AG04449 (cell line): ENCODE measurements at places on chromosomes 7 and 10.

DNA sequence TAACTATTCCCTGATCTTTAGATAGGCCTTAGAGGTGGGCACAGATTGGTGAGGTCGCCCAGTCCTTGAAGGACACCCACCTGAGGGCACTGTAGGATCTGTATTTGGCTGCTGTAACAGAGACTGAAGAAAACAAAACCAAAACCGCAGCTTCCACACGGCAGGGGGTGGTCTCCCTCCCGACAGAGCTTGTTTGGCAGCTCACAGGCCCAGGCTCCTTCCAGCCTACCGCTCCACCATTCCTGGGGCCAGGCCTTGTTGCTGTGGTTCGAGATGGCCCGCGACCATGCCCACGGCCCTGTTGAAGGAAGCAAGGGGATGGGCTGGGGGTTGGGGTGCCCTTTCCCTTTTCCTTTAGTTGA lies 30.4 kb downstream of the ZNF783 start:
- no peak for DNase-seq

DNA sequence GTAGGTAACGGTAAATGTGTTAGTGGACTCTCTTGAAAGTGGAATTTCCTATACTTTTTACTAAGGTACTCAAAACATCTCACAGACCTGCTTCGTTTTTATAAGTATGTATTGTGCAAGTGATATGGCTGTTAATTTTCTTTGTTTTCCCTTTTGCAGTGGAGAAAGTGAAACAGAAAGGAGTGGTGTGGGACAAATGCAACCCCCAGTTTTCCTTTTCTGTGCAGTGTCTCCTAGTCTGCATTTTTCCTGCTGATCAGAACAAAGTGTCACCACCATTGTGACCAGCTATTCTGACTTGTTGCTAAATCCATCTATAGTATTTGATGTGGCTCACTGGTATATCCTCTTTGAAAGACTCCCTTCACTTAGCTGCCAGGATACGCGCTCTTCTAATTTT lies 410.0 kb downstream of the EXOC4 start:
- no peak for DNase-seq

DNA sequence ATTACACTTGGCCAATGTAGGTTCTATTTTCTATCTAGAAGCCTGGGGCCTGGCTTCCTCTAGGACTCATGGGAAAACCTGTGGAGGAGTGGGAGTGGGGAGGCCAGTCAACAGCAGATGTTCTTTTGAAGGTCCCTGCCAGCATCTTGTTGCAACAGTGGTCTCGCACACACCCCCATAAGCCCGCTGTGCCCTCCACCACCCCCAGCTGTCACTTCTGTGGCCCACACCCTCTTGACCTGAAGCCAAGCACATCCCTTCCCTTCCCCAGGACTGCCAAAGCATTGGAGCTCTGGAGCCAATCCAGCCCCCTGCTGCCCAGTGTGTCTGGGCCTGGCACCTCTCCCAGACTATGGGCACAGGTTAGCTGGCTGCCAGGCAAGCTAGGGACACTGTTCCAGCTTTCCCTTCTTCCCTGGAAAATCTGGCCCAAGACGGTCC lies 1.9 kb upstream of the STX1A start:
- no peak for DNase-seq

DNA sequence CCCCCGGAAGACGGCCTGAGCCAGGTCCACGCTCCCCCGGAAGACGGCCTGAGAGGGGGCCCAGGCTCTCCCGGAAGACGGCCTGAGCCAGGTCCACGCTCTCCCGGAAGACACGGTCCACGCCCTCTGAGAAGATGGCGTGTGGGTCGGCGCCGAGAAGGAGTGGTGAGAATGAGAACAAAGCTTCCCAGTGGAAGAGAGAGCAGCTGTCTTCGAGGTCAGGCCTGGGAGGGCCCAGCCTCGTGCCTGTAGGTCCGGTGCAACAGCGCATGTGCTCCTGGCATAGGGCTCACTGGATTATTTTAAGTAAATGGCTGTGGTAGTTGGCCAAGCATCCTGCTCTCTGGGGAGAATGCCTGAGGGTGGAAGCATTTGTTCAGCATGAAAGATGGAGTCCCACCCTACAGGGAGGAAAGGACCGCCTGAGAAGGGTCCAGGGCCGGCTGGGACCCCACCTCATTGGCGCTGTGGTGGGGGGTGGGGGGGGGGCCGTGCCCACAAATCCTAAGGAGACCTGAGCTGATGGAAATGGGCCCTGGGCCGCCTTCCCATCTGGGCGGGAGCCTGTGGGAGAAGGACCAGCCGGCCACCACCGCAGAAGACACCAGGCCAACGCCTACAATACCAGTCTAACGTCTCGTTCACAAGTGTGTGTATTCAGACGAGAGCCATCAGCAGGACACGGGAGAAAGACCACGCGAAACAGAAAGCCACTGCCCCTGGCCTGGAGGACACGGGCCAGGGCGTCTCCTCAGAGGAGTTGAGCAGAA lies 210.0 kb downstream of the WDR37 start:
- DNase-seq: no peak

- no peak for DNase-seq
Measured at GRCh38 chr7:49229246-49229645, 304.9 kb downstream of the CDC14C start.

- DNase-seq: no peak
Measured at GRCh38 chr10:94489976-94490788, 55.4 kb upstream of the HELLS start.

GRCh38 chr7:134246347-134246746 lies 70.4 kb downstream of the SLC35B4 start:
- DNase-seq: no peak
